ENCODE measurements at places on chromosomes 6 and 20.

DNA sequence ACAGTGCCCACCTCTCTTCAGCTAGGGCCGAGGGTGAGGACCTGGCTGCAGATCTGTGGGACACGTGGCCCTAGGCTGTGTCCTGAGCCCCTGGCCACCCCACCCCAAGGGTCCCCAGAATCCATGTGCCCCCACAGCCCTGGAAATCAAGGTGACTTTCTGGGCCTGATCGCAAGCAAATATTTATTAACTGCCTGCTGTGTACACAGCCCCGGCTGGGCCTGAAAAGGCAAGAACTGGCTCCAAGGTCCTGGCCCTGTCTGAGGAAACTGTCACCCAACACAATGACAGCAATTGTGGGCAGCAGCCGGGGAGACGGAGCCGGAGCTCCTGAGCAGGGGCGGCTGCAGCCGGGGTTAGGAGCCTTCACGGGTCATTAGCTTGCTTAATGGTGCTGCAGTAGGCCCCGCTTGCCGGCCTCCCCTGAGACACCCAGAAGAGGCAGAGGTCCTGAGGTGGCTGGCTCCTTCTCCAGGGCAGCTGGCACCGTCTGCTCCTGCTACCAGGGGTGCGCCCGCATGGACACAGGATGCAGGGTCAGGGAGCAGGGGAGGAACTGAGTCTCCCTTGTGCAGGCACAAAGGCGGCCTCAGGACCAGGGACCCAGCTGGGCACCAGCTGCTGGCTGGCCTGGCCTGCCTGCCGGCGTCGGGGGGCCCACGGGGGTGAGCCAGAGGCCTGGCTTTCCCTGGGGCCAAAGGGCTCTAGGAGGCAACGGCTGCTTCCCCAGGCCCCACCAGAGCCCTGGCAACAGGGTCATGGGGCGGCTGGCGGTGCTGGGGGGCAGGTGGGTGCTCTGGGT, 24.1 kb downstream of the NPEPL1 start:
- DNase-seq = no peak

DNA sequence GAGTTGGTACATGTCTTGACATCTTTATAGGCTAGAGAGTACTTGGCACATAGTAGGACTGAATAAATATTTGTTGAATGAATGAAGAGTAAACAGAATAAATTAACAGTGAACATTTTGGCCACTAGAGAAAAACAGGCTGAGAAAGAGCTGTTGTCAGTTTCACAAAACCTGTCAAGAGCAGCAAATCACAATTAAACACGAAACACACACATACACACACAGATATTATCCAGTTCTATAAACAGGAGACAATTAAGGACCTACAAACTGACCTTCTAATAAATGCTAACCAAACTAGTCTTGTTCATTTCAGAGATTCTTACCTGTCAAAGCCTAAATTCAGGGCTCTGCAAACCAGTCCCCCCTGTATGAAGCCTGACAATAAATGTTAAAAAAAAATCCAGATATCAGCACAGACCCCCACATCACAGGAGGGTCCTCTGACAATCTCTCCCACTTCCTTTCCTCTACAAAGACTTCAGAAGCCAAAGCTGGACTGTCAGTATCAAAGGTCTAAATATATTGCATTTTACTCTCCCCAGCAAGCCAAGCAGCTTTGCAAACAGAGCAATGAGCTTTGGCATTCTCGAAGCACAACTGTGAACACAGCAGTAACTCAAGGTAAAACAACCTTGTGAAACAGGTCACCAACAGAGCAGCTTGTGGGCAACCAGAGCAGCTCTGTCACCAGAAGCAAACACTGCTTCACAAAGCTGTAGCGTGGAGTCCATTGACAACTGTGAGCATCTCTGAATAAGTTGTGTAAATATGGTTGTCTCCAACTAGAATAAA, 229.9 kb downstream of the TBXT start:
- DNase-seq = no peak

- no peak for DNase-seq
Observed at GRCh38 chr20:20712004-20712473, 405 bp downstream of the RALGAPA2 start.

- no peak for DNase-seq
Observed at GRCh38 chr20:48165401-48165685, 380.1 kb upstream of the SULF2 start.

- no peak for DNase-seq
Observed at GRCh38 chr20:2005359-2005758, 11.5 kb upstream of the PDYN start.

GRCh38 chr20:881051-881782, 34.9 kb downstream of the ANGPT4 start:
- no peak for DNase-seq

- no peak for DNase-seq
Observed at GRCh38 chr6:39907871-39908575, 26.2 kb downstream of the MOCS1 start.

DNA sequence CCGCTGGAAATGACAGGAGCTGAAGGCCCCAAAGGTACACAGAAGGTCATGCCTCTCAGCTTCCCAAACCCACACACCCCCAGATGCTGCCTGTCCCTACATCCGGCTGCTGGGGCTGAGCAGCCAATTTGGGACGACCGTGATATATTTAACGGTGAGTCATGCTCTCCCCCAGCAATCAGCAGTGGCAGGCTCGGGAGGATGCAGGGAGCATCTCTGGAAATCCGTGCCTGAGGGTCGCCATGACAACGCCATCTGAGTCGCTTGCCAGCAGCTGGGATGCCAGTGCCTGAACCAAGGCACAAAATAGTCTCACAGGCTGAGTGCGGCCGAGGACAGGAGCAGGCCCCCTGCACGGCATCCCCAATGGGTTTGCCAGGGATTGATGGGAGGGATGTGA, 57.9 kb downstream of the KCNB1 start:
- no peak for DNase-seq

GRCh38 chr6:10235344-10235743, 179.5 kb downstream of the TFAP2A start:
- DNase-seq = no peak

DNA sequence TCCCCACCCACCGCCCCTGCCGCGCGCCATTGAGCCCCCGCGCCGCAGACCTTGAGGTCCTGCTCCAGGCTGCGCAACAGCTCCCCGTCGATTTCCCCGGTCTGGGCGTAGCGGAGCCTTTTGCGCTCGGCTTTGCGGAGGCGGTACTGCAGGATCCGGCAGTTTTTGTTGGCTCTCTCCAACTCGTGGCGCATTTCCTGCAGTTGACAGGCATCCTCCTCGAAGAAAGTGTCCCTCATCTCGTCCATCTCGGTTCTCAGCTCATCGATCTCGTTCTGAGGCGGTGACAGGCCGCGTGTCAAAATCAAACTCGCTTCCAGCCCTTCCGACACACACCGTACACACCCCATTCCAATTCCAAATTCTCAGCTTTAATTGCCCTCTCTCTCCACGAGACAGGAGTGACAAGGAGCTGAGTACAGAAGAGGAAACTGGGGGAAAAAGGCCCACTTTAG, 4.3 kb downstream of the MTCL3 start:
- no peak for DNase-seq

DNA sequence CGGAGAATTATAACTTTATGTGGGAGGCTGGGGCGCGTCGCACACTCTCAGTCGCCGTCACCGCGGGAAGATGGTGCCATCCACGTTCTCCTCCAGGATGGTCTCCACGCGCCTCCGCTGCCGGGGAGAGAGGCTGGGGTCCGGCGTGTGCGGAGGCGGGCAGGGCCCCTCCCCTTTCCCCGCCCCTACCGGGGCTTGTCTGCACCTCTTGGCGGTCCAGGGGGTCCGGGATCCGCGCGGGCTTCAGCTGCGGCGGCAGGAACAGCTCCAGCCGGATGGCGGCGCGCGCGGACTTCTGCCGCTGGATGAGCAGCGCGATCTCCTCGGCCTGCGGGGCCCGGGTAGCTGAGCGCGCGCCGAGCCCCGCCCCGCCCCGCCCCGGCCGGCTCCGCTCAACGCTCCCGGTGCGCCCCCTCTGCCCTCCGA, 807 bp downstream of the LKAAEAR1 start:
- no peak for DNase-seq

DNA sequence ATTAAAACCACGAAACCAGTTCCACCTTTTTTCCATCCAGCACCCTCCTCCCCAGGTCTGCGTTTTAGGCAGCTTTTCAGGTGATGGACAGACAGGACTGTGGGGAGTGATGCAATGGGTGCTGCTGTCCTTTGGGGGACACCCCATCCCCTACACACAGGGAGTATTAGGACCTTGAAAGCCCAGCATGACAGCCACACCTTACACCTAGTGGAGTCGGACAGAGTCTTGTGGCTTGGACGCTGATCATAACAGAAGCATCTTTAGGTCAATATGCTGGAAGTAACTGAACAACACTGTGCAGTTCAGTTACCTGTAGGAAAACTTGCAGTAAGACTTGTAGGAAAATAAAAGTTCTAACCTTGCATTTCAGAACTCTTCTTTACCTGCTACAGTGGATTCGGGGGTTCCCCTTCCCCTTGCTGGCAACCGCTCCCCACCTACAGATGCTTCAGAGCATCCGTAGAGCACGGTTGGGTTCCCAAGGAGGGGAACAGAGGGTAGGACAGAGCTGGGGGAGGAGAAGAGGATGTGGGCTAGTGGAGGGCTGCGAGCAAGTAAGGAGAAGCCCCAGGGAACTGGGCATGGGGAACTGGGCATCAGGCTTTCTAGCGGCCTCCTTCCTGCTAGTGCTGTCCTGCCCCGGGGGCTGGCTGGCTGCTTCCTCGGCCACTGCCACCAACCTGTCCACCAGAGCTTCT, 31.7 kb downstream of the PLEKHG1 start:
- no peak for DNase-seq

- no peak for DNase-seq
Observed at GRCh38 chr6:16974387-16974673, 127.5 kb upstream of the STMND1 start.

DNA sequence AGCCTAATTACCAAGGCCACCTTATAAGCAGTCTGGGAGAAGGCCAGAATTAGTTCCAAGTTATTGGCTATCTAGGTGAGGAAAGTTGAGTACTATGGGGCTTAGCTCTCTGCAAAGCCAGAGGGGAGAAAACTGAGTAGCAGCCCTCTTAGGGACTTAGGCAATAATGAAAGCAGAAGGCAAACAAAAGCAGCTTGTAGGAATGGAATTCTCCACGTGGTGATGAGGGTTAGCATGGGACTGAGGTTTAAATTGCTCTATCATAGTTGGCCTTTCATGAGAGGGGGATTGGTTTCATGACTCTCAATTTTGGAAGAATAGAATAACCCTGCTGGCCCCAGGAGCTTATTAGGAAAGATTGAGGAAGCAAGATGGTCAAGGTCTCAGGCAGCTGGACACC, 7.0 kb upstream of the UBE2J1 start:
- no peak for DNase-seq

GRCh38 chr6:10411131-10411970, 3.5 kb downstream of the TFAP2A start:
- no peak for DNase-seq

DNA sequence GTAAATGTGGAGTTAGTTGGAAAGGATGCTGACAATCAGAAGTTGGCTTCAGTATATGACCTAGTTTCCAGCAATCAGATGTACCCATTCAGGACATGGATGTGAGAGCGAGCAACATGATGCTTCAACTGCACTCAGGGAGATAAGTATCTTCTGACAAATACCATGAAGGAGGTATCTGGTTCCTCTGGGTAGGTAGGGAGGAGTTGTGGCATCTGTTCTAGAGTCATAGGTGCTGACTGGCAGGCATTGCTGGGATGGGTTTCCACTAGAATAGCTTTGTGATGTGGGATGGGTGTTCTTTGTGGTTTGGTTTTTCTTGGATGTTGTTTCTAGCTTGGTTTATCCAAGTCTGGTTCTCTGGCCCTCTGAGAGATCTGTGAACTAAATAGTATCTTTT, 3.9 kb upstream of the REV3L start:
- DNase-seq = no peak

DNA sequence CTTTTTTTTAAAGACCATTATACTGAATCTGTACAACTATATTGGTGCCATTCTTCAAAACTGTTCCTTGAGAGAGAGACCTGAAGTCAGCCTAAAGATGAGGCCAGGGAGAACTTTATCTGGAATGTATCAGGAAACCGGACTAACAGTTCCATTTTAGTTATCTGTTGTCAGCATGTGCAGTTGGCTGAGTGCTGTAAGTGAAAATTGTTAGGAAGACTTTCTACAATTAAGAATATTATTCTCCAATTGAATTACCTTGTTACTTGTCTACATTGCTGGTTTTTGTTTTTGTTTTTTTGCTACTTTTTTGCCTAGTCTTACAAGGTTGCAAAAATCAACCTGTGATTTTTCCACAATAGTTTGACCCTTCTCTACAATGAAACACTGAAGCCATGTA, 7.5 kb downstream of the CEP57L1 start:
- DNase-seq = no peak

- no peak for DNase-seq
Observed at GRCh38 chr6:127641905-127642304, 64.9 kb downstream of the C6orf58 start.

DNA sequence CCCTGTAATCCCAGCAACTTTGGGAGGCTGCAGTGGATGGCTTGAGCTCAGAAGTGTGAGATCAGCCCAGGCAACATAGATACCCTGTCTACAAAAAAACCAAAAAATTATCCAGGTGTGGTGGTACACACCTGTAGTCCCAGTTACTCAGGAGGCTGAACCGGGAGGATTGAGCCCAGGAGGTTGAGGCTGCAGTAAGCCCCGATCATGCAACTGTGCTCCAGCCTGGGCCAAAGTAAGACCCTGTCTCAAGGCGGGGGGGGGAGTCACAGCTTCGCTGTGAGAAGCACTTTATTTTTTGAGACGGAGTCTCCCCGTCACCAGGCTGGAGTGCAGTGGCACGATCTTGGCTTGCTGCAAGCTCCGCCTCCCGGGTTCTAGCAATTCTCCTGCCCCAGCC, 54.2 kb downstream of the EZR start:
- no peak for DNase-seq

GRCh38 chr6:90390379-90390778, 93.7 kb upstream of the BACH2 start:
- no peak for DNase-seq

- peak; percentile 88 for DNase-seq
Observed at GRCh38 chr20:6008254-6008653, 45.6 kb downstream of the LRRN4 start.

GRCh38 chr6:109048176-109048575, 46.5 kb downstream of the SESN1 start:
- DNase-seq = no peak

DNA sequence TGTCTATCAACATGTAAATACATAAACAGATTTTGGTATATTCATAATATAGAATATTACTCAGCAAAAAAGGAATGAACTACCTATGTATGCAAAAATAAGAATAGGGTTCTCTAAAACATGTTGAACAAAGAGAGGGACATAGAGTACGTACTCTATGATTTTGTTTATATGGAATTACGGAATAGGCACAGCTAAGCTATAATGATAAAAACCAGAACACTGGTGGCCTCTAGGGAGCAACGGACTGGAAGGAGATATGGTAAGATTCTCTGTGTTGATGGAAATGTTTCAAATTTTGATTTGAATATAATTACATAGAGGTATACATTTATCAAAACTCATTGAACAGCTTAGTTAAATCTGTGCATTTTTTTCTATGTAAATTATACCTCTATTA, 19.6 kb downstream of the ADGRG6 start:
- DNase-seq = no peak

DNA sequence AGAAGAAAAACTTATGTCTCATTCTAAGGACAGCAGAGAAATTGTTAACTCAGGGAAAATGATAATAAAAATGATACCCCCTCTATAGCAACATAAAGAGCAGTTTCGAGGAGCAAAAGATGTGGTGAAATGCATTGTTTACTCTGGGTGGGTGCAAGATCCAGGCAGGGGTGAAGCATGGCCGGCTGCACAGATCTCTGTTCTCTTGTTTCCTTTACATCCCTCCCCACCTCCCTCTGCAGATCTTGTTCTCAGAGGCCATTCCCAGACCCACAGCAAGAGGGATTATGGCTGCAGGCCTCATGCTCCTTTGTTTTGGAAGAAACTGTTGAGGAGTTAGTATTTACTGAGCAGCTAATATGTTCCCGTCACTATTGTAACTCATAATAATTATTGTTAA, 1.8 kb downstream of the BTN3A1 start:
- DNase-seq = no peak

Data from GM04503 (cell line).